Right cardiac atrium (tissue), 5 donors: ENCODE measurements at places on chromosomes 7 and 10. TPM values are rescaled to one million over a fixed set of nuclear protein-coding genes. Genes with fewer than 3 reads are reported as not detected.

GRCh38 chr10:112914288-112914952 lies 35.6 kb upstream of the TCF7L2 start:
- DNase-seq, result no peak

GRCh38 chr7:155469311-155470185 lies 11.6 kb downstream of the EN2 start:
- no peak for DNase-seq

DNA sequence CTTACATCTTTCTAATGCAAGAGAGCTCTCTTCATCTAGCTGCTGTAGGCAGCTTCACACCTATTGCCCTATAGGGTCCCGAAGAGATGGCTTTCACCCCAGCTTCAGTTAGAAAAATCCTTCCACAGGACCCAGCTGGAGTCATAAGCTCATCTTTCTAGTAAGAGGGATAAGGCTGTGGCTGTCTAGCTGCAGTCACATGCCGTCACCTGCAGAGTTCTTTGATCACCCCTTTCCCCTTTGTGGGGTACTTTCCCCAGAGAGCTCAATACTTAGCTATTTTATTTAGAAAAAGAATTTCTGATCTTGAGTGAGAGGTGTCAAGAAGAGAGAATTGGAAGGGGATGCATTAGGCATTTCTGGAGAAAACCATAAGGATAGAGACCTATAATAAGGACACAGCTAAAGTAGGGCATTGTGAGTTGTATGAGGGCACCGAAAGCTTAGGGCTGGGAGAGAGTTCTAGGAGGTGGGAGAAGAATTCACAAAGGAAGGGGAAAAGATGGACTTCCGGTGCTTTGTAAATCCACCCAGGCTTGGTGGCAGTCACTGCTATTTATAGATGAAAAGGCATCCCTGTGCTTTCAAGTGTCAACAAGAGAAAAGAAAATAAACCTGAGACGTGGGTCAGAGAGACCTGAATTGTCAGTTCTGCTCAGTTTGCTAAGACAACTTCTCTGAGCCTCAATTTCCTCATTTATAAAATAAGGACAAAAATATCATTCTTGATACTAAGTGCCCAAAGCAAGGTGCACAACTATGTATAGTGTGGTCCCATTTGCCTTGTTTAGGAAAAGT lies 11.1 kb upstream of the ST8SIA6 start:
- no peak for DNase-seq

DNA sequence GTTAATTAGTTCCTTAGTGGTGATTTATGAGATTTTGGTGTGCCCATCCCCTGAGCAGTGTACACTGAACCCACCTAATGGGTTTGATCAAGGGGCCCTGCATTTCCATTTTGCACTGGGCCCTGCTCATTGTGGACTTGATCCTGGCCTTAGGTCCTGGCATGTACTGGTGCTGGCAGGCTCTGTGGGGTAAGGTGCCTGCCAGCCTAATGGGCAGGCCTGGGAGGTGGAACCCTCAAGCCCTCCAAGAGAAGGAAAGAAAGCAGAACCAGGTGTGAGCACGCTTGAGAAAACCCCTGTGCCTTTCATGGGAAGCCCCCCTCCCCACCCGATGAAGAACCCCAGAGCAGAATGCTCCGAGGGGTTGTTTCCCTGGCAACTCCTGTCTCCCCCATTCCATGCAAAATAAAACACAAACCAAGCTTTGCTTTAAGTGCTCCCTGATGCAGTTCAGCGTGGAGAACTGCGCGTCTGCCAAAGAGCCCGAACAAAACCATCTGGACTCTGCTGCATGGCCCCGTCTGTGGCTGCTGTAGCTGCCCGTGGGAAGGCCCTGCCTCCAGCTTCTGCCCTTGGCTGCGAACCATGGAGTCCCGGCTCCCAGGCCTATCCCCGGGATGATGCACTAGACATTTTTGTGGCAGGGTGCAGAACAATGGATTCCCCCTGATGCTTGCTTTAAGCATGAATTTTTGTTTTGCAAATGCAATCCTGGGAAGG lies 123.3 kb downstream of the PRPF18 start:
- no peak for DNase-seq

GRCh38 chr10:12344375-12345110 lies 4.8 kb upstream of the CAMK1D start:
- DNase-seq, result no peak

DNA sequence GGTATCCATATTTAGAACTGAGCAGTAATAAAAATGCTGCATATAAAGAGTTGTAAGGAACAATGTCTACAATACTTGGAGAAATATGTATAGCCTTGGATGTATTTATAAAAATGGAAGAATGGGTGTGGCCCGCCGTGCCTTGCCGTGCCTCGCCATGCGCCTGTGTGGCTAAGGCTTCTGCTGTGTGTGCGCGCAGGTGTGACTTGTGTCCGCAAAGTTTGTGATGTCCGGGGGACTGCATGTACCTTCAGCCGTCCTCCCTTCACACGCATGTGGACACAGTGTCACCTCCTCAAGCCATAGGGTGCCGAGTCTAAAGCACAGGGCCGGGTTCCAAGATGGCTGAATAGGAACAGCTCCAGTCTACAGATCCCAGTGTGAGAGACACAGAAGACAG lies 9.8 kb downstream of the SAMD9 start:
- no peak for DNase-seq

- no peak for DNase-seq
Observed at GRCh38 chr10:129095680-129096064, 371.4 kb upstream of the MGMT start.

- no peak for DNase-seq
Observed at GRCh38 chr10:97034958-97035769, 150.6 kb downstream of the SLIT1 start.

- DNase-seq, result peak; percentile 86
Observed at GRCh38 chr7:150903606-150904005, 51.3 kb downstream of the AOC1 start.

- DNase-seq, result no peak
Observed at GRCh38 chr7:151895631-151896031, 18.7 kb upstream of the PRKAG2 start.

GRCh38 chr7:143974459-143974858 lies 19.8 kb downstream of the OR2F1 start:
- no peak for DNase-seq

DNA sequence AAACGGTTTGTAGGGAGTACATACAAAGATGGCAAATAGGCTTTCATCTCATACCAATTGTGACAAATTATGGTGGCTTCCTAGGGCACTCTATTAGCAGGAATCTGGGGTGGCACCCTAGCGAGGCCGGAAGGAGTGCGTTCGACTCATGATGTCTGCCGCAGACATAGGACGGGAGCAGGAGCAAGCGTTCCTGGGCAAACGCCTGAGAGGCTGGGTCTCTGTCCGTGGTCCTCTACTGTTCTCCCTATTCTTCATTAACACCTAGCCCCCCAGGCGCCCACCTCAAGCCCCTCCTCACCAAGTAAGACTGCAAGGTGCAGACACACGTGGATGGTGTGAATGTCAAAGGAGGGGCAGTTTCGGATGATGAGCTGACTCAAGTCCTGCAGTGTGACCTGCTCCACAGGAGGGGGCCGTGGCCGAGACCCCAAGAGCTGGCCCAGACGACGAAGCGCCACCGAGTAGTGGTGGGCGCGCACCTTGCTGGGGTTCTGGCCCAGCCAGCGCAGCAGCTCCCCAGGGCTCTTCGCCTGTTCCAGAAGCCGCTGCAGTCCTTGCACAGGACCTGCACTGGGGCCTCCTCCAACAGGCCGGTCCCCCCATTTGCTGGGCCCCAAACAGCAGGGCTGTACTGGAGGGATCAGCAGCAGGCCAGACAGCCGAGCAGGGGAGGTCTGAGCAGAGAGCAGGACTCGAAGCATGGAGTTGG lies 1.3 kb downstream of the FASTK start:
- peak; percentile 63 for DNase-seq

DNA sequence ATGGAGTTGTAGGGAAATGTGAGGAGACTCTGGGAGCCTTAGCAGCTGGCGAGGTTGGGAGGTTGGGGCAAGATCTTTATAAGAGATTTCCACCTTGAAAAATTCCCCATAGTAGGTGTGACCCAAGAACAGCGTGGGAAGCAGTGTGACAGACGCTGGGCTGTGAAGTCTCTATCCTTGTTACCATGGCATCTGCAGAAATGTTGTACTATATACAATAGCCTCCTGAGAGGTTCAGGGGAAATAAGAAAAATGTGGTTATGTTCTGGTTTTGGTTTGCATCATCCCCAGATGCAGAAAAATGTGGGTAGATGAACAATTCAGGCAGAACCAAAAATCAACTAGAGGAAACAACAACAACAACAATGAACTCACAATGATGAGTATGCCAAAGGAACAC lies 498.6 kb downstream of the SH2D4B start:
- no peak for DNase-seq

GRCh38 chr10:49664842-49665355 lies 14.6 kb upstream of the C10orf53 start:
- DNase-seq, result no peak

DNA sequence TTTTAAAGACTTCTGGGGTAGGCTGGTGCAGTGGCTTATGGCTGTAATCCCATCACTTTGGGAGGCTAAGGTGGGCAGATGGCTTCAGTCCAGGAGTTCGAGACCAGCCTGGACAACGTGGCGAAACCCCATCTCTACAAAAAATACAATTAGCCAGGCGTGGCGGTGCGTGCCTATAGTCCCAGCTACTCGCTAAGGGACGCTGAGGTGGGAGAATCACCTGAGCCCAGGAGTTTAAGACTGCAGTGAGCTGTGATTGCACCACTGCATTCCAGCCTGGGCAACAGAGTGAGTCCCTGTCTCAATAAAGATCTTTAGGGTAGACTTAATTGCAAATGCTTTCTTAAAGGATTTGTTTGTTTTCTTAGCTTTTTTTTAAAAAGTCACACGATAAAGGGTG lies 29.3 kb downstream of the PTPN12 start:
- DNase-seq, result no peak

DNA sequence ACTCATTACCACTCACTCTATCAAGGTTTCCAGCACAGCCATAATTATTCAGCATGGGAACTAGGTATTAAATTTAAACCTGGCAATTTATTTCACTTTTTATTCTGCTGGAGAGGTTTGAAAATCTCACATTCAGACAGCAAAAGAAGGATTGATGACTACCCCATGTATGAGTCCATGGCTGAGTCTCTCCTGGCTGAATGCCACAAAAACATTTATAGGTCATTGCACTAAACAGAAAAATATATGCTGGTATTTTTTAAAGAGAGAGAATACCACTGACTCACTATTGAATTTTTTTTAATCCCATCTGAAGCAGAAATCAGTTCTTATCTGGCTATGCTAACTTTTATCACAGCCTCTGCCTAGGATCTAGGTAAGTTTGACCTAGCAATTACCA lies 336.3 kb downstream of the PPP1R3A start:
- no peak for DNase-seq

DNA sequence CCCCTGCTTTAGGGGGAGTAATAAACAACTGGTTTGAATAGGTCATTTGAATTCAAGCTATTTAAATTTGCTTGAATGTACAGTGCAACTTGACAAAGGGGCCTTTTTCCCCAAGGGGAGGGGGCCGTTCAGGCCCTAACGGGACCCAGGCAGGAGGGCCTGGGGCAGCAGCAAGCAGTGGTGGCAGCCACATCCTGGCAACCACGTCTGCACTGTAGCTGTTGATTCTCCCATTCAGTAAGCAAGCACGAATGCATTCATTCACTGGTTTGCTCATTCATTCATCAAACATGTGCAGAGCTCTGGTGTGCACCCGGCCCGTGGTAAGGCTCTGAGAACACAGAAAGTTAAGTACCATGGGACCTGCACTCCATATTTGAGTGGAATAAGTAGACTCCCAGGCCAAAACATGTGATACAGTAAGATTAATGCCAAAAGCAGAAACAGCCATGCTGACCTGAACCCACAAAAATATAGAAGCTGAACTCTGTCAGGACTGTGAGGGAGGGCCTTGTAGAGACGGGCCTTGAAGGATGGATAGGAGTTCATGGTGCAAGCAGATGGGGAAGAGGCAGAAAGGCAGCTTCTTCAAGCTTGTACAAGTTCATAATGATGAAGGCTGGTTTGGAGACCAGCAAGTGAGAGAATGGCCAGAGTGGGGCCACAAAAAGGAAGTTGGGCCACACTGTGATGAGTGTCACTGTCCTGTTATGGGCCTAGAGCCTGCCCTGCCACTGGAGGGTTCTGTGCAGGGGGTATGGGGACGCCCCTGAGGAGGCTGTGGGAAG lies 29.3 kb upstream of the C10orf53 start:
- no peak for DNase-seq

GRCh38 chr10:69515699-69516259 lies 57.4 kb downstream of the NEUROG3 start:
- peak; percentile 85 for DNase-seq

- no peak for DNase-seq
Observed at GRCh38 chr7:6203381-6203780, 69.0 kb downstream of the CYTH3 start.

PKD2L1 gene
- not detected for total RNA-seq

CDNF gene
- 1.9 TPM for total RNA-seq

MGAM2 gene
- 0.19 TPM for total RNA-seq

LRRN3 gene
- 44.8 TPM for total RNA-seq

ZMIZ1 gene
- total RNA-seq, result 83.1 TPM

PDE1C gene
- total RNA-seq, result 89.8 TPM
